ENCODE measurements at places on chromosomes 6 and 20.

DNA sequence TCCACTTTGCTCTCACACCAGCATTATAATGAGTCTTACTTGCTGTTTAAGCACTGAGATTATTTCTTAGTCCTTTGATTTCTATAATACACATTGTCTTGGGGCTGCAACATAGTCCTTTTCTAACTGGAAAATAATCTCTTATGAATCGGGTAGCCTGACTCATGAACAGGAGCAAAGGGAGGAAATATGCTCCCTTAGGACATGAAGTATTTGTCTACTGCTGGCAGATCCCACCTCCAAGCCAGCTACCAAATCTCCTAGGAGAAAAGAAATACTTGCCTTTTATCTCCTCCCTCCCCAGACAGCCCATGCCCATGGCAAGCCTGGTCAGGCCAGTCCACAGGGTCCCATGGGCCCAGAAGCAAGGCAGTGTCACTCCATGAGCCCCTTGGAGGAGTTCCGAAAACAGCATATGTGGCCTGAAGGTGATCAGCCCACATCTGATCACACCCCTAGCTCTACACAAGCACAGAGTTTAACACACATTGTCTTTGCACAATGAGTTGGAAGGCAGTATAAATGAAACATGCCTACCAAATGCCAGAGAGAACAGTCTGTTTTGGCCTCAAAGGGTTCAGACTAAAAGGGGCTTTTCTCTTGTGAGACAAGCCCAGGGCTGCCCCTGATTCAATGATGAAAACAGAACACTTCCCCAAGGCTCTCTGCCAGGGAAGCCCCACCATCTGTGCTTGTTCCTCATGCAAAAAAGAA, 37.1 kb upstream of the SLC4A11 start:
- no peak for DNase-seq

GRCh38 chr20:37416848-37417616, 71.1 kb downstream of the SRC start:
- no peak for DNase-seq

DNA sequence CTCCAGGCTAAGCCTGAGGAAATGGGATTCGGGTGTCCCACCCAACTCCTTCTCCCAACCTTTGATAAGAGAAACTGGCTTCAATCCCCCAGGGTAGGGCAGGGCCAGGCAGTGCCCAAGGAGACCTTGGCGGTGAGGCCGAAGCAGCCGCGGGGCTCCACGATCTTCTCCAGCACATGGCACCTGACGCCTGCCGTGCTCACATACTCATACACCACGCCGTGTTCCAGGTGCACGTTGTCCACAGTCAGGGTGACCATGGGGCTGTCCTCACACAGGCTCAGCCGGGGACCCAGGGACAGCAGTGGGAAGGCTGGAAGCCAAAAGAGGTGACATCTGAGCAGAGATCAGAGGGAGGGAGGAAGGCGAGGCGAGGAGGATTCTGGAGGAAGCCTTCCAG, 176.5 kb downstream of the PREX1 start:
- no peak for DNase-seq

DNA sequence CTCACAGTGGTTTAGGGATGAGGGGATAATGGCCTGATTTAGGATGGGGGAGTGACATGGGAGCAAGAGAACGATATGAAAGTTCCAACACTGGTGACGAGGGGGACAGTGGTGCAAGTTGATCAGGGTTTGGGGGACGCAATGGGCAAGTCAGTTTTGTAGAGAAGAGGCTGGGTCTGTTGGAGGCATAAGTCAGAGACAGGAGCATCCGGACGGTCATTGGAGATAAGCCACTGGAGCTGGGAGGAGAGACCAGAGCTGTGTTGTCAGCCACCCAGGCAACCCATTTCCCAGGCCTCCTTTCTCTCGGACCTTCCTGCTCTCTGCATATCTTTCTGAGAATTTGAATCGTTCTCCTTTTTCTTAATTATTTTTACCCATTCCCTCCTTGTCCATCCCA, 9.5 kb downstream of the DNPH1 start:
- DNase-seq, result no peak

DNA sequence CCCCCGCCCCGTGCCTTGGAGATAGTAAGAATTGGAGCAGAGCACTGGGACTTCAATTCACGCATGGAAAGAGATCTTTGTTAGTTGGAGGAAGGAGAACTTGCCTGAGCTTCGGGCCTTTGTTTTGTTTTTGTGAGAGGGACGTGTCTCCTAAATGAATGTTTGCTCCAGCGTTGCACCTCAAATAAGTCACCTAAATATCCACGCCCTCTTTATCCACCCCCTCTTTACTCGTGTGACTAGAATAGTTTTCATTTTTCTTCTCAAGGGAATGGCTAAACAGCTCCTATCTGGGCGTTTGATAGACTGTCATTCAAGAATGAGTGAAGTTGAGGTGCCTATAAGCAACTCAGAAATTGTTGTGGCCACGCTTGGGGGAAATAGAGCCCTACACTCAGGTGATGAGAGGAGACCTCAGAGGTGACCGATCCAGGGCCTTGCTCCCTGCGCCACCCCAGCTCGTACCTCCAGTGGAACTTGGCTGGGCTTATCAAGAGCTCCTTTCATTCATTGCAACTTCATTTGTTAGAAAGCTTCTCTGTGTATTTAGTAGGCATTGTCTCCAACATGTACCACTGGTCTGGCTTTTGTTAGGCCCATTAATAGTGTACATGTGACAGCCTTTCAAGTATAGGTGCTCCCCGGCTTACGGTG, 861 bp downstream of the PCMTD2 start:
- no peak for DNase-seq

DNA sequence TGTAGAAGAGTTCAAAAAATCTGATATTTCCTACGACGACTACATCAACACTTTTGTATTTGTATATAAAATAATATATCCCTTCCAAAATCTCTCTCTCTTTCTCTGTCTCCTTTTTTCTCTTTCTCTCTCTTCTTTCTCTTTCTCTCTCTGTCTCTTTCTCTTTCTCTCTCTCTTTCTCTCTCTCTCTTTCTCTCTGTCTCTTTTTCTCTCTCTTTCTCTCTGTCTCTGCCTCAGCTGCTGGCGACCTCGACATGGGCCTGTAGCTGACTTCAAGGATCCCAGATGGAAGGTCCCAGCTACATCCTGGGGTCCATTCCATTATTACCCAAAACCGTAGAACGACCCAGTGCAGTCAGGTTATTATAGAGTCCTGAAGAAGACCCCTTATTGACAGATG, 90.0 kb downstream of the CD24 start:
- no peak for DNase-seq

GRCh38 chr6:166488701-166489100, 97.8 kb downstream of the RAMACL start:
- DNase-seq, result no peak

GRCh38 chr6:43185391-43185985, 3.5 kb downstream of the CUL9 start:
- no peak for DNase-seq

GRCh38 chr20:7094438-7094997, 327.0 kb downstream of the BMP2 start:
- DNase-seq, result no peak

DNA sequence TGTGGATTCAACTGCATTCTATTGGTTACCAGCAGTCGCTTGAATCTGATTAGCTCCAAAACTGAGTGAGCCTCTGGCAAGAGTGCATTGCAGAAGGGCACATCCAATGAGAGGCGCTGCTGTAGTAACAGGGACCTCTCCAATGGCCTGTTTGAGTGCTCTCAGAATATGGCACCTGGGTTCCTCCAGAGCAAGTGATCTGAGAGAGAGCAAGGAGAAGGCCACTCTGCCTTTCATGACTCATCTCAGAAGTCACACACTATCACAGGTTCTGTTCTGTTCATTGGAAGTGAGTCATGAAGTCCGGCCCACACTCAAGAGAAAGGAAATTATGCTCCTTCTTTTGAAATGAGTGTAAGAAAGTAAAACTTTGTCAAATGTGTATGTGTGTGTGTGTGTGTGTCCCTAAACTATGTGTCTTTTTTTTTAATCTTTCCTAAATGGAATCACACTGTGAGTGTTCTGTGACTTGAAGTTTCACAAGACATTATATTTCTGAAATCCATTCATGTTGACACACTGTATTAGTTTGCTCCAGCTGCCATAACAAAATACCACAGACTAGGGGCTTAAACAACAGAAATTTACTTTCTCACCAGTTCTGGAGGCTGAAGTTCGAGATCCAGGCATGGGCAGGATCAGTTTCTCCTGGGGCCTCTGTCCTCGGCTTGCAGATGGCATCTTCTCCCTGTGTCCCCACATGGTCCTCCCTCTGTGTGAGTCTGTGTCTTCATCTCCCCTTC, 138.3 kb upstream of the CDYL start:
- peak; percentile 64 for DNase-seq

GRCh38 chr6:37005061-37005810, at the start of gene FGD2:
Gene FGD2 (plus strand): TSS chr6:37005655. CDS start chr6:37005818, 163 bp downstream.
- DNase-seq, result no peak

GRCh38 chr6:169627736-169628607, 73.9 kb downstream of the WDR27 start:
- DNase-seq, result no peak

GRCh38 chr6:169950558-169950957, 199.1 kb downstream of the ERMARD start:
- DNase-seq, result peak; percentile 29

- DNase-seq, result no peak
These were observed 102.0 kb downstream of the BTBD3 start for GRCh38 chr20:12019715-12020114.

GRCh38 chr6:119672725-119673124, 323.2 kb upstream of the MAN1A1 start:
- DNase-seq, result no peak

GRCh38 chr6:116761779-116762178, 3.7 kb downstream of the FAM162B start:
- no peak for DNase-seq

DNA sequence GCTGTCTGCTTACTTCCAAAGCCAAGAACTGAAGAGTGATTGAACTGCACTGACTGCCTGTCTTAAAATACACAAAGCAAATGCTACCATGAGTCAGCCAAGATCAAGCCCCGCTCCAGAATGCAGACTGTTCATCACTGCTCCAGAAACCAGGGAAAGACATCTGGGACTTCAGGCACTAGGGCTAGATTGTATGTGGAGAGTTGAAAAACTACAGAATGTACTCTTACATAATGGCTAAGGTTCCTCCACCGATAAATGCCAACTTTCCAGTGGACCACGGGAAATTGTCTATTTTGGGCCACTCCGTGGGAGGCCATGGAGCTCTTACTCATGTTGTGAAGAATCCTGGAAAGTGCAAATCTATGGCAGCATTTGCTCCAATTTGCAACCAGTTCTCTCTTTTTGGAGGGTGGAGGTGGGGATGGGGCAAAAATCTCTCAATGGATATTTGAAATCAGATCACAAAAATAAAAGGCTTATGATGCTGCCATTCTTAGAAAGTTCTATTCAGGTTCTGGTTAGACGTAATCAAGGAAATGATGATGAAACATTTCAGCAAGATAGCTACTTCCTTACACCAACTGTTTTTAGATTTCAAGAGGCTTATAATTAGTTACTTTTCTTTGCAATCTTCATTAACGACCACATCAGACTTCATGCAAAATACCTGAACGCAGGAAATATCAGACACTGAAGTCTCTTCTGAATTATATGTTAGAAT, 11.8 kb upstream of the CAP2 start:
- DNase-seq, result no peak

DNA sequence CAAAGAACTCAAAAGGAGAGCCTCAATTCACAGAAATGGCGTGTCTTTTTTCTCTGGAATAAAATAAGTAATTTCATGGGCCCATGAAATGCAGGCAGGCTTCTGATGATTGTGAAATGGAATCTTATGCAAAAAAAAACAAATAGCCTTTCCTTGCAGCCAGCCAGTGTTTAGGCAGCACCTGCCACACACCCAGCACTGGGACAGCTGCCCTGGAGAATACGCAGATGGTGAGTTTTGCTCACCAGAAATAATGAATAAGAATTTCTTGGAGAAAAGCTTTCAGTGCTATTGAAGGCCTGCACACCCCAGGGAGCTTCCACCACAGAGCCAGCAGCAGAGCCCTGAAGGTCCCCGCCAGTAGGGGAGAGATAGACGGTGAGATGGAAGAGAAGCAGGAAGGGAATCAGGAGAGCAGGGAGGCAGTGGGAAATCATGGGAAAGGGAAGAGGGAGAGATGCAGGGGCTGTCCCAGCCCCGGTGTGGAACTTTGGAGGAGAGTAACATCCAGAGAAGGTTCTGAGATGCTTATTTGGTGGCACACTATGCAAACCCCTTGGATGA, 54.9 kb downstream of the PXDC1 start:
- no peak for DNase-seq

GRCh38 chr6:116564921-116565872, 6.1 kb upstream of the RWDD1 start:
- DNase-seq, result peak; percentile 8

DNA sequence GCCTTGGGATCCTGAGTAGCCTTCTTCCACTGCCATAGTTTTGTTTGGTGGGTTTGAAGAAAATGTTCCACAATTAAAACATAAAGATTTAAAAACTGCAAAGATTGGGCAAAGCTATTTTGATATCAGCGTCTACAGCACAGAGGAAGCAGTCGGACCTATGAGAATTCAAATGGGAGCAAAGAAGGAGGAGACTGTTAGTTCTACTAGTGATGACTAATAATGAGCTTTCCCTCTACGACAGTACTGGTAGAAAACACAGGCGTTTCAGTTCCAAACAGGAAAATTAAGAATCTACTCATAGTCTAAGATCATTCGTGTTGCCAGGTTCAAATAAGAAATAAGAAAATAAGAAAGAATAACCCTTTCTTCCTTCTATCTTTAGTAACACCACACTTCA, 121.2 kb downstream of the INSM1 start:
- DNase-seq, result no peak

GRCh38 chr20:50186987-50187402, 3.6 kb upstream of the CEBPB start:
- DNase-seq, result no peak

DNA sequence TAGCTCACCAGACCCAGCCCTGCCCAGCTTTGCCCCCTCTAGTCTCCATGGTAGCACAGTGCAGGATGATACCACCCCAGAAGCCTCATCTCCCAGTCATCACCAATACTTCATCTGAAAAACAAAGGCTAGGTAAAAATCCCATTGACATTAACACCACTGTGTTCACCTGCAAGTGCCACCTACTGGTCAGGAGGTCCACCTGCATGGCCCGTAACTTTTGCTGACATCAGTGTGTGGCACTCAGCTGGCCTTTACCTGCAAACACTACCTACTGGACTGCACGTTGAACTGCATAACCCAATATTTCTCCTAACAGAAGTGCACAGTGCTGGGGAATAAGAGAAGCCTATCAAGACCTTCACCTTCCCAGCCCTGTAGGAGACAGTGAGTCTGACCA, 234.7 kb upstream of the ADGRB3 start:
- no peak for DNase-seq

DNA sequence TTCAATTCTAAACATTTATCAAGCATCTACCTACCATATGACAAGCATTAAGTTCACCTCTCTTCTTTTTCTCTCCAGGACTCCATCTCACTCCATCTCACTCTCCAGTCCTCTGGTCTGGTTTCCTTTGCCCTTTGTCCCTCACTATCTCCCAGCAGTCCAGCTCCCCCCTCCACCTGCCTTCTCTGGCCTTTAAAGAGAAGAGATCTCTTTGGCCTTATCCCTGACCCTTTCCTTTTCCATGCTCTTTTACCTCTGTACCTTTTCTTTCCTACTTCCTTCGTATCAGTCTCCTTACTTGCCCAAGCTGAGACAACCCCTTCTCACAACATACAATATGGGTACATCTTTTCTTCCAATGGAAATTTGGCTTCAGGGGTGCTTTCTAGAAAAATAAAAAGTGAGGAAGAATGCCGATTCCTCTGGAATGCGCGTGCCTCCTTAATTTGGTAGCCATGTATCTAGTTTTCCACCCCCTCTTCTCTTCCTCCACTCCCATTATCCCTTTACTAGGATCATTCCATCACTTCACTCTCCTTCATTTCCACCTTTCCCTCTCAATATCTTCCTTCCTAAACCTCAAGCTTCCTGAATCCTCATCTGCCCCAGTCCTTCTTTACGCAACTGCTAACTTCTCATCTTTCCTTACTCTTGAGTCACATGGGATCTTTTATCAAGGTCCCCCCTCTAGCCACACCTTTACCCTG, 745 bp upstream of the AGPAT1 start:
- DNase-seq, result no peak

Measured in stimulated activated CD4-positive, alpha-beta T cell treated with anti-CD3 and anti-CD28 coated beads, Interleukin-4, amount 100 ng/mL, for 24 hours (primary cell).